ENCODE measurements at places on chromosomes 1 and 21. TPM values are rescaled to one million over a fixed set of nuclear protein-coding genes. Genes with fewer than 3 reads are reported as not detected.

Gene CLCA1
- total RNA-seq: not detected

DNA sequence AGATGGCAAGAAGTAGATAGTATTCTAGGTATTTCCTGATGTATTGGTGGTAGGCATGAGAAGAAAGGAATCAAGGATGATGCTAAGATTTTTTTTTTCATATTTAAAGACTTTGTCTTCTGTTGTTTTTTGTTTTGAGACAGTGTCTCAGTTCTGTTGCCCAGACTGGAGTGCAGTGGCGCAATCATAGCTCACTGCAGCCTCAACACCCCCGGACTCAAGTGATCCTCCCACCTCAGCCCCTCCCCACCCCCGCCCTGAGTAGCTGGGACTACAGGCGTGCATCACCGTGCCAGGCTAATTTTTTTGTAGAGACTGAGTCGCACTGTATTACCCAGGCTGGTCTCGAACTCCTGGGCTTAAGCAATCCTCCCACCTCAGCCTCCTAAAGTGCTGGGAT is 2.8 kb upstream of the CAPZB start:
- no peak for DNase-seq

DNA sequence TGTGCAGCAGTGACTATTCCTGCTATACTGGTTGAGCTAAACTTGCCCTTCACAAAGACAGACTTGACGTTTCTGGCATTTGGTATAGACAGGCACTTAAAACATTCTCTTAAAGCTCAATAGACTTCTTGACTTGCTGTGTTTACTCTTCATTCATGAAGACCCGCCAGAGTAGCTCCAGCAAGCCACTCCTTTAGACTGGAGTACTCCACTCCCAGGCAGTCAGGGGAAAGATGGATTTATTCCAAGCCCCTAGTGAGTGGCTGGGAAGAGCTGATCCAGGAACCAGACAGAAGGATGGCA is 70.7 kb downstream of the EVA1C start:
- no peak for DNase-seq

DNA sequence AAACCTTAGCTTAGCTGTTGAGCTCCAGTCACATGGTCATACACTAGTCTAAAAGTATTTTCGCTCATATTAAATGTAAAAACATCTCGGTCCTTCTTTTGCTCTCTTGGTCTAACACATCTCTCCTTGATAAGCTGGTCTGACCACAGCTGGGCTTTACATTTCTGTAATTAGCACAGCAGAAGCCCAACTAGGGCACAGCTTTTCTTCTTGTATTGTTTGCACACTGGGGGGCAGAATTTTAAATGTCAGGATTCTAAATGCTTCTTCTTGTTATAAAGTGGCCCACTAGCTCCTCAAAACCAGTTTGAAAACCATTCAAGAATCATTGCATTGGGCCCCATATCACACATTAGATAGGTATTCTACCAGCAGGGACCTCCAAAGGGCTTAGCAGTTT is 289.1 kb upstream of the PKN2 start:
- no peak for DNase-seq

DNA sequence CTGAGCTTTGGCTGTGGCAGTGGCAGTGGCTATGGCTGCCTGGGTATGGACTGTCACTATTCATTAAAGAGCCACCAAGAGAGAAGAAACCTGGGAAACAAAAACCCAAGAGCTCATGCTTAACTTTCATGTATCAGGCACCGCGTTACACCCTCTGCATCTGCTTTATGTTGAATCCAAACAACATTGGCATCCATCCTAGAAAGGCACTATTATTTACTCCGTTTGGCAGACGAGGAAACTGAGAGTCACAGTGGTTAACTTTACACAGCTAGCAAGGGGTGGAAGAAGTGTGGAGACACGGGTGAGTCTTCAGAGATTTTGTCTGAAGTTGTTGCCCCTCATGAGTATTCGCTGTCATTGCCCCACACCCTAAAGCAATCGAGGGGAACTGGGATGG is 63.8 kb downstream of the PLXNA2 start:
- no peak for DNase-seq

- peak; percentile 85 for DNase-seq
Measured at GRCh38 chr1:174999936-175000696, at the start of gene CACYBP. TSS of gene CACYBP (plus strand) at chr1:174999947. CDS start at chr1:175000181, 234 bp downstream.

Gene KCNA2
- 0.05 TPM for total RNA-seq

DNA sequence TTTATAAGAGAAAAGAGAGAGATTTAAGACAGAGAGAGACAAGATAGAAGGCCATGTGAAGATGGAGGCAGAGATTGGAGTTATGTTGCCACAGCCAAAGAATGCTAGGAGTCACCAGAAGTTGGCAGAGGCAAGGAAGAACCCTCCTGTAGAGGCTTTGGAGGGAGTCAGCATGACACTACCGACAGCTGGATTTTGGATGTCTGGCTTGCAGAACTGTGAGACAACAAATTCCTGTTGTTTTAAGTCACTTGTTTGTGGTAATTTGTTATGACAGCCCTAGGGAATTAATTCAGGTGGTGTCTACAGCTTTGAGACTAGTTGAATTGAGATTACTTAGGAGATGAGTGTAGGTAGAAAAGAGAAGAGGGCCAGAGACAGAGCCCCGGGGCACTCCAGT is 158.5 kb downstream of the DNM3 start:
- no peak for DNase-seq

DNA sequence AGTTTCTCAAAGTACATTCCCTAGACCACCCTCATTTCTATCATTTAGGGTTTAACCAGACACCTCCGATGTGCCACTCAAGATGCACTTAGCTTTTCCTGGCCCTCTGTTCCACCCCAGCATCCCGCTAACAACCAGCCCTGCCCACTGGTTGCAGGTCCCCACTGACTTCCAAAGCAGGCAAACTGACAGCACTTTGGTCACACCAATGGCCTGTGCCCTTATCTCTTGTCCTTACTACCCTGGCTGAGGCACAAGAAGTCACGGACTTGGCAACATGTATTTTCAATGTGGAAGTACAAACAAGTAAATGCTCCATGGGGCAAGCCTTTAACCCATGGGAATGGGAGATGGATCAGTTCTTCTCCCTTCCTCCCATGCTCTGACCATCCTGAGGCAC is 357.1 kb downstream of the OMA1 start:
- DNase-seq: no peak
